ENCODE measurements at places on chromosomes 13 and 19. TPM values are rescaled to one million over a fixed set of nuclear protein-coding genes. Genes with fewer than 3 reads are reported as not detected.

- no peaks in the 10 kb centered on the region for H3K27me3 ChIP-seq
- no peak overlapping the region for H3K27ac ChIP-seq
- H3K4me1 ChIP-seq = peaks cover 4% of the 10 kb centered on the region
- H3K4me3 ChIP-seq = no peak overlapping the region
- H3K36me3 ChIP-seq = no peaks in the 10 kb centered on the region
Measured at GRCh38 chr13:27372896-27373295, 51.5 kb upstream of the GTF3A start.

GRCh38 chr19:17279436-17279835, 2.3 kb upstream of the ANKLE1 start:
- H3K4me1 ChIP-seq = peaks cover 18% of the 10 kb centered on the region
- H3K27me3 ChIP-seq = peaks cover 20% of the 10 kb centered on the region
- H3K36me3 ChIP-seq = peaks cover 52% of the 10 kb centered on the region
- DNase-seq = no peak
- no peak overlapping the region for H3K27ac ChIP-seq

Gene CRYL1
- polyA plus RNA-seq = 10.1 TPM

Gene SHANK1
- 0.07 TPM for polyA plus RNA-seq

GRCh38 chr19:49256691-49257090, 68.3 kb downstream of the SLC6A16 start:
- H3K4me1 ChIP-seq = no peaks in the 10 kb centered on the region
- no peak for DNase-seq
- no peaks in the 10 kb centered on the region for H3K27me3 ChIP-seq
- H3K27ac ChIP-seq = peak overlapping the region; percentile 10
- no peaks in the 10 kb centered on the region for H3K36me3 ChIP-seq

GRCh38 chr19:29882719-29883105, 59.3 kb upstream of the URI1 start:
- H3K27ac ChIP-seq = no peak overlapping the region
- no peaks in the 10 kb centered on the region for H3K36me3 ChIP-seq
- DNase-seq = no peak
- no peak overlapping the region for H3K4me3 ChIP-seq
- H3K27me3 ChIP-seq = peaks cover 12% of the 10 kb centered on the region

Measured in heart right ventricle (tissue), 16 donors.